ENCODE measurements at places on chromosomes 12 and 14.

GRCh38 chr14:71521238-71522135 is 410.7 kb upstream of the RGS6 start:
- no peaks in the 10 kb centered on the region for H3K27me3 ChIP-seq
- H3K27ac ChIP-seq: no peak overlapping the region
- DNase-seq: no peak

GRCh38 chr12:9347328-9348127 is 139.3 kb upstream of the PZP start:
- H3K36me3 ChIP-seq: peaks cover 2% of the 10 kb centered on the region
- peak; percentile 63 for DNase-seq
- peak overlapping the region; percentile 44 for H3K27ac ChIP-seq
- H3K27me3 ChIP-seq: no peaks in the 10 kb centered on the region

DNA sequence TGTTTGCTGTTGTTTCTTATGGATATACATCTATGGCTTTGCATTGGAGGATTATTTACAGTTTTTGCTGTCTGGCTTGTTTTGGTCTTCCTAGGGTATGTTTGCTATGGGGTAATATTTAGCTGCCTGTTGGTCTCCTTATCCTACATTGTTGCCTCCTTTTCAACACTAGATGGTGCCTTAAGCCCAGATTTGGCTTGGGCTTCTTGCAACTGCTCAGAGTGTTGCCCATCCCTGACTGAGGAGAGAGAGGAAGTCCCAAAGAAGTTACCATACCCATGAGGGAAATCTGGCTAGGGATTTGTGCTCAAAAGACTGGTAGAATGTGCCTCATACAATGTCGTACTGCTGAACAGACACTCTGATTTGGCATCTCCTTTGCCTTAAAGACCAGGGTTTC is 94.6 kb upstream of the MUCL1 start:
- peaks cover 3% of the 10 kb centered on the region for H3K36me3 ChIP-seq
- no peaks in the 10 kb centered on the region for H3K27me3 ChIP-seq
- DNase-seq: peak; percentile 28
- peaks cover 15% of the 10 kb centered on the region for H3K4me1 ChIP-seq

- DNase-seq: no peak
- H3K27ac ChIP-seq: no peak overlapping the region
- H3K27me3 ChIP-seq: peaks cover 44% of the 10 kb centered on the region
- H3K36me3 ChIP-seq: no peaks in the 10 kb centered on the region
- peak overlapping the region; percentile 59 for H3K4me3 ChIP-seq
- peaks cover 22% of the 10 kb centered on the region for H3K4me1 ChIP-seq
These were observed 1.1 kb downstream of the EML1 start for GRCh38 chr14:99794151-99794780.

DNA sequence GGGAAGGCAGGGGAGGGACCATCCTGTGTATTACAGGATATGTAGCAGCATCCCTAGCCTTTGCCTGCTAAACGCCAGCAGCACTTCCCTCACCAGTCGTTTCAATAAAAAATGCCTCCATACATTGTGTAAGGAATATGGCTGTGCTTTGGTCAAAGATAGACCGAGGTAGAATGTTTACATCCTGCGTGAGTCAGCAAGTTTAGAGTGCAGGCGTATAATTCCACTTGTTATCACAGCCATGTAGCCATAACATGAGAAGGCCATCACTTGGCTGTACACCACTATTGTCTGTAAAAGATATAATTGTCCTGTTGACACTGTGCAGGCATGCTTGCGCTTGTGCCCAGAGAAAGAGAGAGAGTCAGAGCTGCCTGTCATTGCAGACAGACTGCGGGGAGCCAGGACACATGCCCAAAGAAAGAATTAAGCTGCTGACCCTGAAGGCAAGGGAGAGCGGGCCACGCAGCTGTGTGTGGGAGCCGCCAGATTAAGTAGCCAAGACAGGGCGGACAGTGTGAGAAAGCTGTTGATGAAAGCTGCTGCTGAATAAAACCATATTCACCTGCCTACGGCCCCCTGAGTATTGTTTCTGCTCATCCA is 68.4 kb downstream of the CRACR2A start:
- H3K36me3 ChIP-seq: peaks cover 8% of the 10 kb centered on the region
- no peaks in the 10 kb centered on the region for H3K27me3 ChIP-seq
- H3K4me3 ChIP-seq: no peak overlapping the region
- H3K27ac ChIP-seq: no peak overlapping the region
- peaks cover 2% of the 10 kb centered on the region for H3K4me1 ChIP-seq

Measured in activated CD8-positive, alpha-beta T cell treated with anti-CD3 and anti-CD28 coated beads for 36 hours (primary cell).